Mammary epithelial cell (primary cell): ENCODE measurements at places on chromosomes 1 and 21. TPM values are rescaled to one million over a fixed set of nuclear protein-coding genes. Genes with fewer than 3 reads are reported as not detected.

DCST1 gene
- total RNA-seq: not detected in 2 replicates

GADD45A gene
- 119 TPM for total RNA-seq

CRABP2 gene
- total RNA-seq: 25.9 and 29.5 TPM in 2 replicates

SLAMF9 gene
- not detected in 2 replicates for total RNA-seq

C1orf87 gene
- total RNA-seq: not detected

NECAP2 gene
- total RNA-seq: 38.1 and 55.1 TPM in 2 replicates

COL16A1 gene
- 121 and 137 TPM in 2 replicates for total RNA-seq

RYR2 gene
- total RNA-seq: not detected

SIM2 gene
- total RNA-seq: under 0.01 TPM
